Urinary bladder (tissue), 4 donors: ENCODE measurements at places on chromosomes 16 and 17. TPM values are rescaled to one million over a fixed set of nuclear protein-coding genes. Genes with fewer than 3 reads are reported as not detected.
A peak's percentile ranks its signal among the peaks of the same experiment; 100 is the strongest.

DNA sequence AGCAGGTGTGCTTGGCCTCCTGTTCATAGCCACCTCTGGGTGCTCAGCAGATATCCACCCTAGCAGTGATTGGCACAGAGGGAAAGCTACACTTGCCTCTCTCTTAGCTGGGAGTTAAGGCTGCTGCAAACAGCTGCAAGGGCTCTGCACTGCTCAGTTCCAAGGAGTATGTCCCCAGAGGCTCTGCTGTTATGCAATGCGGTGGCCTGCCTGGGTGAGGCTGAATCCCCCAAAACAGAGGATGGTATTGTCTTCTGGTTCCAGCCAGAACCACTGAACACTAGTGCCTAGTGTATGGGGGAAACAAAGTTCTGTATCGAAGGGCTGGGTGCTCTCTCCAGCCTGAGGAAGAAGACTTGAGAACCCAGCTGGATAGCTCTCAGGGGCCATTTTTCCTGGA is 16.8 kb downstream of the TMEM94 start:
- no peak for DNase-seq

- DNase-seq = no peak
Measured at GRCh38 chr16:19288872-19289799, 3.6 kb downstream of the CLEC19A start.

DNA sequence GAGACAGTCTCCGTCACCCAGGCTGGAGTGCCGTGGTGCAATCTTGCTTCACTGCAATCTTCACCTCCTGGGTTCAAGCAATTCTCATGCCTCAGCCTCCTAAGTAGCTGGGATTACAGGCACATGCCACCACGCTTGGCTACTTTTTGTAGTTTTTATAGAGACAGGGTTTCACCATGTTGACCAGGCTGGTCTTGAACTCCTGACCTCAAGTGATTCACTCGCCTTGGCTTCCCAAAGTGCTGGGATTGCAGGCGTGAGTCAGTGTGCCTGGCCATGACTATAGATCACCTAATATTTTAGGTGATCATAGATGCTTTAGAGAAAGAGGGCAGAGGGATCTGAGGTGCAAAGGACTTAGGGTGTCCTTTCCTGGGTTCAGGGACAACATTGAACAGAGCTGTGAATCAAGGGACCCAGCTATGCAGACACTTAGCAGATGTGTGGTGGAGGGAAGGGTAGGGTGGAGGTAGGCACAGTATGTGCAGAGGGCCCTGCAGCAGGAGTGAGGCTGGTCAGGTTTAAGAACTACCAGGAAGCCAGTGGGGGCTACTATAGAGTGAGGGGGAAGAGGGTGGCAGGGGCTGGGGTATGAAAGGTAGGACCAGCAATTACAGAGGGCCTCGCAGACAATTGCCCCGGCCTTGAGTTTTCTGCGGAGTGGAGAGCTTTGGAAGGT is 116.5 kb downstream of the CMIP start:
- no peak for DNase-seq

DNA sequence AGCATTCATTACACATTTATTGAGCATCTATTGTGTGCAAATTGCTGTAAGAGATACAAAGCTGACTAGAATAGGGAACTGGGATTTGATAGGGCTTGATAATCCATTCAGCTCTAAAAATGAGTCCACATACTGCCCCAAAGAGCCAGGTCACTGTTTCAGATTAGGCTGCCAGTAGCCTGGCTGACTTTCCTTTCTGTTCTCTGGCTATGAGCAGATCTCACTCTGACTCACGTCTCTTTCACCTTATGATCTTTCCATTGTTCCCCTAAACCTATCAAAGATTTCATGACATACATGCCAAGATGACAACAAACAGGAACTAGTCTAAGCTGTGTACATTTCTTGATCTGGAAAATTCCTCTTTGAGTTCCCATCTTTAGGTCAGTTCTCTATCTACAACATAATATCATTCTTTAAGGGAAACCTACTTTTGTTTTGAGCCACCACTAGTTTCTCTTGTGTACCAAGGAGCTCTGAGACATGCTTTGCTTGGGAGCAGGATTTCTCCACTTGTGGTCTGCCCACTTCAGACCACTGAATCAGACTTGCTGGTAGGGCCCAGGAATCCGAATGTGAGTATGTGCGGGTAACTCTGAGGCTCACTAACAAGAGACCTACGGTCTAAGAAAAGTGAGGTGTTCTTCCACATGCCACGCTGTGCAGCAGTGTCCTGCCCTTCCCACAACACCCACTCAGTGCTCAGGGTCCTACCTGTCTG is 40.9 kb upstream of the ICAM2 start:
- DNase-seq = no peak

GRCh38 chr16:30663820-30664219 is 5.6 kb downstream of the FBRS start:
- no peak for DNase-seq

DNA sequence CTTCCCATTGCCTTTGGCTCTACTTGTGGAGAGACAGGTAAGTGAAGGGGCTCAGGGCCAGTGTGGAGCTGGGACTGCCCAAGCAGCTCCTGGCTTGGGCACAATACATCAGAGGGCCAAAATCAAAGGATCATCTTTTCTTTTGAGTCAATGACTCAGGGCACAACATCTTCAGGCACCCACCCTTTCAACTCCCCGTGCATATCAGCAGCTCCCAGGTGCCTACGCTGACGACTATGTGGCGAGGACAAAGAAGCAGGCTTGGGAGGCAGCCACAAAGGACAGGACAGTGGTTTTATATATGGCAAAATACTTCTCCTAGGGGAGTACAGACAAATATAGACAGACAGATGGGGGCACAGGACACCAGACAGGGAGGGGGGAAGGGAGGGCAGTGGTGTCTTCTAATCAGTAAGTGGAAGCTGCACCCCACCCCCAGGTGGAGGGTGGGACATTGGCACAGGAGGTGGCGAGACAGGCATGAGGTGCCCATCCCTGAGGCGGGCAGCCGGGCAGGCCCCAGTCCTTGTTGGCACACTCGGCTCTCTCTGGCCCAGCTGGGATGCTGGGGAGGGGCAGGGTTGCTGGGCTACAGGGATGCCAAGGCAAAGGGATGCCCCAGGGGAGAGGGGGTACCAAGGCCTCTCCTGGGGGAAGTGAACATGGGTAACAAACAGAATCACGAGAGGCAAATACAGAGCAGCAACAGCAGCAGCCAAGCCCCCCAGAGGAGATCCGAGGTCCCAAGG is 7.7 kb upstream of the ARL5C start:
- DNase-seq = no peak

DNA sequence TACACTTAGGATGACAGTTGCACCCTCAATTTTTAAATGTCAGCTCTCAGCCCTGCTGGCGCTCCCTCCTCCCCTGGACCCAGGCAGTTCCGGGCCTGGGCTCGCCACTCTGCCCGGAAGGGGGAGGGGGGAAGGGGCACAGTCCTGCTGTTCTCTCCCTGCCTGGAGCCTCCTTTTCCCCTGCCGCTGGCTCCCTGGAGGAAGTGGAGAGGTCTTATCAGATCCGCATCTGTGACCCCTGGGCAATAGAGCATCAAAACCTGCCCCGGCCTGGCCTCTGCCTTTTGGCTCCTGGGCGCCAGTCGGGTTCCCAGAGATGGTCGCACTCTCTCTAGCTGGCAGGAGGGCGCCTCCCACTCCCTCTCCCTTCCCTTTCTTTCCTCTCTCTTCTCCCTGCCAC is 149.3 kb downstream of the IRF8 start:
- DNase-seq = no peak

- no peak for DNase-seq
Measured at GRCh38 chr17:82317394-82318168, at the start of gene CD7. Gene CD7, minus strand, starts transcription at chr17:82317608. Its CDS starts 113 bp downstream, at chr17:82317495.

DNA sequence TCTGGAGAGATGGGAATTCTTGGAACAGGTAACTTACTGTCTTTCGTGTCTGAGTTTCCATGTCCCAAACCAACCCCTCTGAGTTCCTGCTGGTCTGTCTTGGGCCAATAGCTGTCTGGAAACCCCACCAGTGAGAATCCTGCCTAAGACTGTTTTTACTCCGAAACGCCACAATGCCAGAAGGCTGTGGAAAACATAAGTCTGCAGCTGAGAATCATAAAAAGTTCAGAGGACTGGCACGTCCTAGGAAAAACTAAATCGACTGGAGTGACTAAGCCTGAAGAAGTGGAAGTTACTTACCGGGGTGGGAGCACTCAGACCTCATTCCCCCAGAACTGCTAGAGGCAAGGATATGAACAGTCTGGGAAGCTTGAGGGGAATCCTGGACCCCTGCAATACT is 13.3 kb downstream of the LRRC75A start:
- no peak for DNase-seq

DNA sequence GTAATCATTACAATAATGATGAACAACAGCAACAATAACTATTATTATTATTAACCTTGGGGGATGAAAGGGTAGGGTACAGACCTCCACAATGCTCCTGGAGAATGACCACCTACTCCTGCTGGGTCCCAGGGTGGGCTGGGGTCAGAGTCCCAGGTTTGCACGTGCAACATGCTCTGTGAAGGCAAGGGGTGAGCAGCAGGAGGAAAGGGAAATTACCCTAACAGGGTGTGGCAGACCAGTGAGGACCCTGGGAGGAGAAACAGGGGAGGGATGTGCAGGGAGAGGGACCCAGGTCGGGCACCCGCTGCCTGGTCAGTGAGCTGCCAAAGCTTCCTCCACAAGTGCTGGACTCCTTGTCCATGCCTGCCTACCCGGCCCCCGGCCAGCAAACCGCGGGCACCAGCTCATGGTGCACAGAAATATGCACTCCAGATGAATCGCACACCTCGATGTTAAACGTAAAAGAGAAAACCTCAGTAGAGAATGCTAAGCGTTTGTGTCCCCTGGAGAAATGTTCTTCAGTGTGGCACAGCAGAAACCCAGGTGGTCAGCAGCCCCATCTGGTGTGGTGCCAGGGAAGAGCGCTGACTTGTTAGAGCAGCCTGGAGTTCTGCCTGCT is 767.1 kb downstream of the KCNJ18 start:
- DNase-seq = no peak

DNA sequence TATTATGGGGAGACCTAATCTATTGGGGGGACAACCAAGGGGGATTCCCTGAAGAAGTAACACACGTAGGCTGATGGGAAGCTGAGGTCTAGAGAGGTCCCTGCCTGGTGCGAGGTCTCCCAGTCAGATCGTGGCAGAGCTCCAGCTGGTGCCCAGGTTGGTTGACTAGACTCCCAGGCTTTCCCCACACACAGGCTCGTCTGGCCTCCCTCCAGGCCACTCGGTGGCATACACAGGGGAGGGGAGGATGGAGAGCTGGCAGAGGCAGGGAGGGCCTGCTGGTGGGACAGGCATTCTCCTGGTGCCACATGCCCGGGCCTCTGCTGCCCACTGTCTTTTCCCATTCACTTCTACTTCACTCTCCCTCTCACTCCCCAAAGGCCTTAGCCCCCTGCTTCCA is 8.5 kb upstream of the SOCS3 start:
- no peak for DNase-seq

DNA sequence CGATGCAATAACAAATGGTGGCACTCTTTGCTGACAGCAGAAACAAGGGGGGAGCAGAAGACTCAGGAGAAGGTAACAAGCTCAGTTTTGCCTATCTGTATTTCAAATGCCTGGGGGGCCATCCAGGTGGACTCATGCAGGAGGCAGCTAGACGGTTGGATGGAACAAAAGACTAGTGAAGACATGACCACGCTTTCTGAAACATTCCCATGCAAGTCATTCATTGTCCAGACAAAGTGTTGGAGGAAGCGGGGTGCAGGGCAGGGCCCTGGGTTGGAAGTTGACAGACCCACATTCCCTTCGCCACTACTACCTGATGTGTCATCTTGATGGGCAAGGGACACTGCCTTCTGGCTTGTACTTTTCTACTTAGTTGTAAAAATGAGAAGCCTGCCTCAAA is 29.8 kb upstream of the CRYBA1 start:
- no peak for DNase-seq

DNA sequence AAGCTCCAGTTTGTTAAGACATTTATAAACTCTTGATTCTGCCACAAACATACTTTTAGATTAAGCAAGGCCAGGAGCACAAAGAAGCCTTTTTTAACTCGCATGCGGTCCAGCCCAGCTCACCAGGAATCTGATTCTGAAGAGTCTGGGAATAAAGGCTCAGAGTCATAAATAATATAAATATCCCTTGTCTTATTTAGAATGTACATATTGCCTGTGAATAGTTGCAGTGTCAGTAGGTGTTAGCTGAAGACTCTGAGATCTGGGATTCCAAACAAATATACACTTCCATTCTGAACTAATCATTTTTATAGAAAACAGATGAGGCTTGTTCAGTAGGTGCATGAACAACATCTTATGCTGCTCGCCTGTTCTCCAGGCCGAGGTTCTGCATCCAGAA is 59.1 kb upstream of the ELAC2 start:
- DNase-seq = no peak

DNA sequence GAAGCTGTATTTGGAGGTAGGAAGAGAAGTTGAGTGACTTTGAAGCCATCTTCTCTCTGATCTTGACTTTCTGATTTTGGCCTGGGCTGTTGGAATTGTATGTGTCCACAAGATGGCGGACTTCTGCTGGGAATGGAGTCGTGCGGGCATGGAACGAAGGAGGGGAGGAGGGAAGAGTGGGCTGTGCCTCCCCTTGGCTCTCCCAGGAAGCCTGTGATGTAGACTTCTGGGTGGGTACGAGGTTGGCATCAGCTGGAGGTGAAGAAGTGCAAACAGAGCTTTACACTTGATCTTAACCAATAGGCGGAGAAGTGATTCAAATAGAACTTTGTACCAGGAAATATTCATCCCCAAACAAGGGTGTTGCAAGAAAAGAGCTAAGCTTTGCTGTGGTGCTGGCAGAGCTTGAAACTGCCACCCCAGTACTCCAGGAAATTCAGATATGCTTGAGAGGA is 7.4 kb upstream of the TMEM220 start:
- DNase-seq = peak; percentile 56

The DYNLRB2 gene
- total RNA-seq = 1.9 TPM

The SKAP1 gene
- 1.7 TPM for total RNA-seq

The DHRS7C gene
- 1.1 TPM for total RNA-seq

The SCIMP gene
- total RNA-seq = 0.42 TPM

The MATCAP1 gene
- total RNA-seq = 11.4 TPM

The NEUROD2 gene
- not detected for total RNA-seq

The P2RX5 gene
- 1.3 TPM for total RNA-seq

The MNT gene
- total RNA-seq = 7.5 TPM

The KRTAP2-2 gene
- total RNA-seq = not detected

The PRMT7 gene
- total RNA-seq = 53.2 TPM

The RPTOR gene
- 23.5 TPM for total RNA-seq
